ENCODE measurements at places on chromosomes 1 and 21.

- DNase-seq, result peak; percentile 55
Observed at GRCh38 chr1:155062702-155063411, 683 bp upstream of the EFNA4 start.

- no peak for DNase-seq
Observed at GRCh38 chr1:34476371-34476770, 278.5 kb upstream of the GJB5 start.

DNA sequence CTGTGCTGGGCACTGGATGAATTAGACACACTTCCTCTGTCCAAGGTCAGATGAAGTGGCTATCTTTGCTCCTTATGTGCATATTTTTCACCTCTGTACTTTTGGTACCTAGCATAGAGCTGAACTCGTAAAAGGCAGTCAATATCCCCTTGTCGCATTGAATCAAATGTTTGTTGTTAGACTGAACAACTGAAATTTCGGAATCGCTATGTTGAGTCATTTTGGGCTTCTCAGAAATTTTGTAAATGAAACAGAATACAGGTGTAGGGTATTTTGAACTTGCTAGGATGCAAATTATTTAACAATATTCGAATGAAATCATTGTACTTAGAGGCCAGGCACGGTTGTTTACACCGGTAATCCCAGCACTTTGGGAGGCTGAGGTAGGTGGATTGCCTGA, 48.0 kb downstream of the PDE4B start:
- DNase-seq, result no peak

- DNase-seq, result no peak
Observed at GRCh38 chr1:45806129-45806528, 2.7 kb downstream of the MAST2 start.

DNA sequence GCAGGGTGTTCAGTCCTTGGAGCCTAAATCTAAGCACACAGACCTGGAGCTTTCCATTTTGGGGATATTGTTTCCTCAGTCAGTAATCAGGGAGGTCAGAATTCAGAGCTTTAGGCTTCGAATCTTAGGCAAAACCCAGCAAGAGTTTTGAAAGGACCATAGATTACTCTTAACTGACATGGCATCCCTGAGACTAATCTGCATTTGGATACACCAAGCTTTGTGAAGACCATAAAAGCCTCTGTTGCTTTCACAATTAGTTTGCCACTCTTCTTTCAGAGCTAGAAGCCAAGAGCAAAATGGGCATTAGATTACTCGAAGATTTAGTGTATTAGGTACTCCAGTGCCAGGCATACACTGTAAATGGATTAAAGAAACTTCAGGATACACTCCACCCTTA, 131.8 kb upstream of the GREM2 start:
- no peak for DNase-seq

- no peak for DNase-seq
Observed at GRCh38 chr21:38599381-38599975, 101.2 kb upstream of the ERG start.

GRCh38 chr1:30650038-30650967, 73.1 kb downstream of the MATN1 start:
- no peak for DNase-seq

- DNase-seq, result no peak
Observed at GRCh38 chr1:210311726-210312493, 16.8 kb upstream of the HHAT start.
